Fibroblast of lung (primary cell): ENCODE measurements at places on chromosomes 7 and 10. TPM values are rescaled to one million over a fixed set of nuclear protein-coding genes. Genes with fewer than 3 reads are reported as not detected.

DNA sequence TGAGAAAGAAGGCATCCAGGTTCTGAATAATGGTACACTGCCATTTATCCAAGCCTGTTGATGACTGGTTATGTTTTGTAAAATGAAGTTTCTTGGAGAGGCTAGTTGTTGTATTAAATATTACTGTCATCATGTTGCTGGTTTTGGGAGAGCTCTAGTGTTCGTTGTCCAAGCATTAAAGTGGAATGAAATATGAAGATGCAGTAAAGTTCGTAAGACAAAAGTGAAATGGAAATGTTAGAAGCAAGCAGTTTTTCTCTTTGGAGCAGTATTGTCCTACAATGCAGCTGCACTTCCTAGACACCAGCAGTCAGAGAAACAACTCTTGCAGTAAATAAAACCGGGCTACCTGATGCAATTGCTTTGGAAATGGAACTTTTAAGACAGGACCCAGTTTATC, 156.8 kb upstream of the FZD1 start:
- H3K36me3 ChIP-seq = no peaks in the 10 kb centered on the region
- H3K27me3 ChIP-seq = no peaks in the 10 kb centered on the region
- no peak for DNase-seq
- peaks cover under 1% of the 10 kb centered on the region for H3K4me1 ChIP-seq

DNA sequence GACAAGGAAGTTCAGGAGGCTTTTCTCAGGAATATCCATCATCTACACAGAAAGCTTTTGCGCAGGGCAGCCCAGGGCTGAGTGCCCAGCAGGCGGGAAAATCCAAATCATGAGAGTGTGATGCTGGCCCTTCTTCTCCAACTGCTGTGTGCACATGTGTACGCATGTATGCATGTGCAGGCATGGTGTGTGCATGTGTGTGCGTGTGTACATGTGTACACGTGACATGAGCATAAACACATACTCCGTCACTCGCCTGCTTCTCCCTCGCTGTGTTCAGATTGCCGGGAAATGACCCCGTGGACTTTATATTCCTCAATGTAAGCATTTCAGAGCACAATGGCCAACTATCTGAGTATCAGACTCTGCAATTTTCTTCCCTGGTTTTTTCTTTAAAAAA, 85.1 kb downstream of the PRPF18 start:
- H3K4me1 ChIP-seq = no peaks in the 10 kb centered on the region
- no peak for DNase-seq
- no peaks in the 10 kb centered on the region for H3K27me3 ChIP-seq
- no peak overlapping the region for H3K4me3 ChIP-seq
- peaks cover 26% of the 10 kb centered on the region for H3K36me3 ChIP-seq
- H3K27ac ChIP-seq = no peak overlapping the region

GRCh38 chr10:51063659-51064535, 10.4 kb upstream of the PRKG1 start:
- H3K4me1 ChIP-seq = no peaks in the 10 kb centered on the region
- no peak overlapping the region for H3K27ac ChIP-seq
- H3K27me3 ChIP-seq = no peaks in the 10 kb centered on the region
- no peaks in the 10 kb centered on the region for H3K36me3 ChIP-seq
- peak; percentile 35 for DNase-seq

TNS3 gene
- total RNA-seq = 52.6 and 88.8 TPM in 2 replicates
